ENCODE measurements at places on chromosomes 3 and 15.

- DNase-seq = no peak
Measured at GRCh38 chr15:47505712-47506328, 211.5 kb upstream of the SEMA6D start.

GRCh38 chr3:116051586-116051985 lies 393.7 kb downstream of the LSAMP start:
- DNase-seq = no peak

DNA sequence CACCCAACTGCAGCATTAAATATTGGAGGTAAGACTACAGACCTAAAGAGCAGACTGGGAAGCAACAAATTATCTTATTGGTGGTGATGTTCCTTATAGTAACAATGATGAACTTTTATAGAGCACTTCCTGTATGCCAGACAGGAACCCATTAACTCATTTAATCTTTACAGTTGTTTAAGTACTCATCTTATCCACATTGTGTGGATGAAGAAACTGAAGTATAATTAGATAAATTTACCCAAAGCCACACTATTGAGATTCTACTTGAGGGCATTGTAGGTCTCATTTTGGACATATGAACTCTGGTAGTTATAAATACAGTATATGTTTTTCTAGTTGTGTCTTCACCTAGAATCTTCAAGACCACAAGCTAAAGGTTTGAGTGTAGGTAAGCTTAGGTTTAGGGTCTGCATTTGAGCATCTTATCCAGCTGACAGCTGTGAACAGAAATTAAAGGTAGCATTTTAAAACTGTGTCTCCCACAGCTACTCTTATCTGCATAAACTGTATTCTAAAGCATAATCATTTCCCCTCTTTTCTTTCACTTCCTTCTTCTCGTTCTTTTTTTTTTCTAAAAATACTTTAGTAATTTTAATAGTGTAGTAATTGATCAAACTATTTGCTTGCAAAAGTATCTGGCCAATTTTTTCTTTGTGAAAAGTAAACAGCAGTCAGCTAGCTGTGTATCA lies 138.2 kb downstream of the UBE2E2 start:
- no peak for DNase-seq

DNA sequence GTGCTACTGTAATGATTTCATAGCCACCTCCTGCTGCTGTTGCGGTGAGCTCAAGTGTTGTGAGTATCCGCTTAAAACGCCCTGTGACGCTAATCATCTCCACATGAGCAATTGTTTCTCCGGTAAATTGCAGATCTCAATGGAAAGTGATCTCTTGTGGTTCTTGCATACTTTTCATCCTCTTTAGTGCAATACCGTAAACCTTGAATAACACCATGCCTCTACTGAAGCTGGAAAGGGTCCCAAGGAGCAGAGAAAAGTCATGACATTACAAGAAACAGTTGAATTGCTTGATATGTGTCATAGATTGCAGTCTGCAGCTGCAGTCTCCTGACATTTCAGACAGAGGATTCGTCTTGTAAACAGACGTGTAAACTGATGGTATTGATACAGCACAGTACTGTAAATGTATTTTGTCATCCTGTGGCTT lies 6.0 kb upstream of the CEMIP start:
- DNase-seq = no peak

- no peak for DNase-seq
Measured at GRCh38 chr3:188468662-188469061, 314.7 kb downstream of the LPP start.

GRCh38 chr3:133899311-133899710 lies 3.6 kb upstream of the RAB6B start:
- DNase-seq = no peak

Measured in right forelimb (tissue), 1 donor.